Fibroblast of skin of right quadriceps (primary cell): ENCODE measurements at places on chromosomes 2 and 18.

DNA sequence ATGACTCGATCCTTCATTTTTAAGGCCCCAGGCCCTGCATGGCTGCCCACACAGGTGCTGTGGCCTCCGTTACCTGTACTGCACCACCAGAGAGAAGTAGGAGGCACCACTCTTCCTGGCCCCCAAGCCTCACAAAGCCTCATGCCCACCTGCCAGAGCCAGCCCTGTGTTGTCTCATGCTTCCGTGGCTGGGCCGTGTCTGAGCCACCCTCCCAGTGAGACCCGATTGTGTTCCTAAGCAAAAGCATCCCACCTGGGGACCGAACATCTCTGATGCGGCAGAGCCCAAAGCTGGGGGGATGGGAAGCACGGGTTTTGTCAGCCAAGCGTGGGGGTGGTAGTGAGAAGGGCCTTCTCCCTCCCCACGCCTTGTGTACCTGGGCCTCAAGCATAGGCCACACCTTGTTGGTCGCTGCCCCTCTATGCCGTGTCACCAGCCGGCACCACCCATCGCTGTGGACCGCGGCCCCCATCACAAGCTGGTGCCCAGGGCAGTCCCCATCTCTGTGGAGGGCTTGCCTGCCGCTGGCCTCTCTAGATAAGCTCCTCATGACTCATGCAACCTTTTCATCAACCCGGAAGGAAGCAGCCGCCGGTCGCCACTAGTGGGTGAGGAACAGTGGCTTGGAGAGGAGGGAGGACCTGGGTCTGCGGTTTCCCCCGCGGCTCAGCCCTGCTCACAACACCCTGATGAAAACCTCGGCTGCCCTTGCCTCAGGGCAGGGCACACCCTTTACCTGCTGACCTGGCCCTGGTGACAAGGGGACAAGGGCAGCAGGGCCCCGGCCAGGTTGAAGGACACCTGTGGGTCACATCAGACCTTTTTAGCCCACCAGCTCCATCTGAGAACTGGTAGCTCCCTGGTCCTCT, 2.7 kb upstream of the RNPEPL1 start:
- peak; percentile 40 for DNase-seq

DNA sequence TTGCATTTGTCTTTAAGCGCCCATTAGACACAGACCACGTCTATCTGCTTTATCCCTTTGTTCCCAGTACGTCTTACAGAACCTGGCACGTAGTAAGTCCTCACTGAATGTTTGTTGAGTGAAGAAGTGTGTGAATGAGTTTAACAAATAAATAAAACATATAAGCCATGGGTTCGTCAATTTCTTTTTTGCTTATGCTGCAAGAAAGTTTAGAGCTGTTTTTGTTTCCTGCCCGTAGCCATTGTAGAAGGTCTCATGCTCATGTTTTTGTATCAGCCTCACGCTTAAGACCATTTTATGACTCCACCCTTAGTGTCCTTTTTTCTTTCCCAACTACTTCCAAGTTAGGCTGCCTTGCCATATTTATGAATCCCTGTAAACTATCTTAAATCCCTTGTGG, 2.5 kb downstream of the ADD2 start:
- no peak for DNase-seq

- DNase-seq: peak; percentile 98
Measured at GRCh38 chr2:222709191-222709891, 37.9 kb downstream of the MOGAT1 start.

DNA sequence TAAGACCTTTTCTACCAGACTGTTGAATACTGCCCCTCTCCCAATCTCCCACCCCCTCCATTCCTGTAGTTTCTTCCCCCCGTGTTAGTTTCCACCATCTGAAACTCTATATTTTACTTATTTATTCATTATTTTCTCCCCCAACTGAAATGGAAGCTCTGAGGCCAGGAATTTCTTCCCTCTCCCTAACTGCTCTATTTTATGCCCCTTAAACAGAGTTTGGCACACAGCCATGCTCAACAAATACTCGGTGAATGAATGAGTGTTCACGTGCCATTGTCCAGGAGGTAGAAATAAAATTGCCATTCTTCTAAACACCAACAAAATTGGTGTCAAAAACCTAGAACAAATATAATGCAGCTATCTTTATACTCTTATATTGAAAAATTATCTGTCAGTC, 5.6 kb downstream of the ITGB1BP1 start:
- no peak for DNase-seq

- no peak for DNase-seq
Measured at GRCh38 chr2:201923436-201924328, 110.0 kb upstream of the FZD7 start.

DNA sequence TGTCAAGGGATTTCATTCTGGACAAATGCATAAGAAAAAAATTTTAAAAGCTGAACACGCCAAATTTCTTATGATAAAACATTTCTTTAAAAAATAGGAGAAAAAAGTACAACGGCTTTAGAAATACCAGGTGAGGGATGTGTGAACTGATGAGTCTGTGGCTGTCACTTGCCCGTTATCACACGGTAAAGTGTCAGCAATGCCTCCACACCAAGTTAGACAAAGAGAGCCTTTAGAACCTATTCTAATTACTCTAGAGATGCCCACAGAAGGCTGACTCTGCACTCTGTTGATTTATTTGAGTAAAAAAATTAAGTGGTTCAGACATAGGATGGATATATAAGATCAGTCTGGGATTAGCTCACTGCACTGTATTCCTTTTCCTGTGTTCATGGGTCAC, 523.8 kb downstream of the RNF144A start:
- DNase-seq: no peak

DNA sequence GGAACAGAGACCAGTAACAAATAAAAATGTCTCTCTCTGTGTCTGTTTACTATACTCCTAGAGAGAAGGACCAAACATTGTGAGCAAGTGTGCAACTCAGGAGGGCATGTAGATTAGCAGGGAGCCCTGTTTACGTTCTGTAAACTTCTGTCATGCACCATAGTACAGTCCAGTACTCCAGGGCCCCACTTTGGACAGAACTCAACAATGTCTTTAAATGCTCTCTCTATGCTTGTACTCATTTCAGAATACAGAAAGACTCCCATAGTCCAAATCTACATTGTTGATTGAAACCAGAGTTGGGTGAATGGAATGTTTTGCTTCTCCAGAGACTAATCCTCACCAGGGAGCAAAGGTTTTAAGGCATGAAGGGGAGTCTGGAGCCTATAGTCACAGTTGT, 934.8 kb downstream of the NRXN1 start:
- no peak for DNase-seq

DNA sequence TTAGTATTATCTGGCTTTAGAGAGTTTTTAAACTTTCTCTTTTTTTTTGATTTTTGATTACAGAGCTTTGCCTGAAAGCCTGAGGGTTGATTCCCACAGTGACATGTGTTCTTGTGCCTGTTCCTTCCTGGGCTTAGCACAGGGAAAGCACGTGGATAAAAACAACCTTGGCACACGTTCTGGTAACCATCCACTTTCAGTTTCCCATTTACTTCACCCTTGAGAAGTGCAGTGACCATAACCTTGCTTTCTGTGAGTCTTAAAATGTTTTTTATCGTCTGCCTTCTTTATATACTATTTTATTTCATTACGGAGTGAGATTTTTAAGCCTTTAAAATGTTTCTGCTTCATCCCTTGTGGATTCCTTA, 11.5 kb downstream of the CD226 start:
- DNase-seq: no peak
